ENCODE measurements at places on chromosomes 16 and 17.

DNA sequence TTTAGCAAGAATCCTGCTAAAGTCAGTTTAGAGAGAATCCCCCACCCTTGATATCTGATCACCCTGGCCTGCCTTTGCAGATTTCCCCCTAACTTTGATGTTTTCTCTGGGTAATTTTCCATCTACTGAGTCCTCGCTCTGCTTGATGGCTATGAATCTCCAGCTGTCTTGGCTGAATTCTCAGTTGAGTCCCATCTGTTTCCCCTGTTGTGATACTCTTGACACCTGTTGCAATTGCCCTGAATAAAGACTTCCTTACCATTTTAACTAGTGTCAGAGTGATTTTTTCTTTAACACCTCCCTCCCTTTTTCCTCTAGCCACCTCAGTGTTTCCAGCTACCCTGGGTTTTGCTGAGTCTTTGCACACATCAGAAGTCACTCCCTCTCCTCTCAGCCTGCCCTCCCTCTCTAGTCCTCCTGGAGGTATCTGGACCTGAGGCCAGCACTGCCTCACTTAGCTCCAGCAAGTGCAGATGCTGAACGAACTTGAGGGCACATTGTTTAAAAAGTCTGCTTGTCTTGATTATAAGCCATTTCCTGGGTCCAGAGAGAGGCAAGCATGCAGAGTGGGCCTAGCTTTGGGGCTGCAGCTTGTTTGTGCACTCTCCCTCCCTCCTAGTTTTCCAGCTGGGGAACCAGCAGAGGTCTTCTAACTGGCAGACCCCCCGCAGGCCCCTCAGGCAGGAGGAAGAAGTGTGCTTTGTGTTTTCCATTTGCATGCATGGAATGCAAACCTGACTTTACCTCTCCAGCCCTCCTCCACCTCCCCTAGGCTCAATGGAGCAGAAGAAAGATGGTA is 33.2 kb downstream of the SPACA3 start:
- no peak for DNase-seq

DNA sequence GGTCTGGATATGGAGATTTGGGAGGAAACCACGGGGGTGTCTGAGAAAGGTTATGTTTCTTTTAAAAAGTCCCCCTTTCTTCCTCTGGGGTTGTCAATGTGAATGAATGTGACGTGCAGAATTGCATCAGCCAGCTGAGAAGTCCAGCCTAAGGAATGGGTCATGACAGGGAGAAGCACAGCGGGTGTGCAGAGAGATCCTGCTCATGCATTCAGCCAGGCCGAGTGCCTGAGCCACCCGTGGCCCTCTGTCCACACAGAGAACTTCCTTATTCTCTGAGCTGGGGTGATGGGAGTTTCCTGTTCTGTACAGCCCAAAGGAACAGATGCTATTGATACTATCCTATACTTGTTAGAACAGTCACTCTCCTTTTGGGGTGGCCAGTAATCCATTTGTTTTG is 117.9 kb downstream of the CPPED1 start:
- DNase-seq, result no peak

GRCh38 chr16:2236337-2237101 is at the start of gene DNASE1L2:
Gene DNASE1L2, plus strand, starts transcription at chr16:2236444. Its CDS starts 373 bp downstream, at chr16:2236817.
- DNase-seq, result no peak

DNA sequence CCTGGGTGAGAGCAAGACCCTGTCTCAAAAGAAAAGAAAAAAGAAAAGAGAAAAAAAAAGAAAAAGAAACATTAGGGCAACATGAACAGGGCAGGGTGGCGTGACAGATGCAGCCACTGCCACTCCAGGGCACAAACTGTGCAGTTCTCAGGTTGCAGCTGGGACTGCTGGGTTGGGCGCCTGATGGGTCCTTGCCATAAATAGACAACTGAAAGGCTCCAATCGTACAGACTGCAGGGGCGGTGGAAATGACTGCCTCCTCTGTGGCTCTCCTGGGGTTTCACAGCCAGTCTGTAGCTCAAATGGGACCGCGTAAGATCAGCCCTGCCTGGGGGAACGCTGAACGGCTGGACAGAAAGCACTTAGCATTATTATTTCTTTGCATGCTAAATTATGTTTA is 130.7 kb downstream of the CPPED1 start:
- no peak for DNase-seq

DNA sequence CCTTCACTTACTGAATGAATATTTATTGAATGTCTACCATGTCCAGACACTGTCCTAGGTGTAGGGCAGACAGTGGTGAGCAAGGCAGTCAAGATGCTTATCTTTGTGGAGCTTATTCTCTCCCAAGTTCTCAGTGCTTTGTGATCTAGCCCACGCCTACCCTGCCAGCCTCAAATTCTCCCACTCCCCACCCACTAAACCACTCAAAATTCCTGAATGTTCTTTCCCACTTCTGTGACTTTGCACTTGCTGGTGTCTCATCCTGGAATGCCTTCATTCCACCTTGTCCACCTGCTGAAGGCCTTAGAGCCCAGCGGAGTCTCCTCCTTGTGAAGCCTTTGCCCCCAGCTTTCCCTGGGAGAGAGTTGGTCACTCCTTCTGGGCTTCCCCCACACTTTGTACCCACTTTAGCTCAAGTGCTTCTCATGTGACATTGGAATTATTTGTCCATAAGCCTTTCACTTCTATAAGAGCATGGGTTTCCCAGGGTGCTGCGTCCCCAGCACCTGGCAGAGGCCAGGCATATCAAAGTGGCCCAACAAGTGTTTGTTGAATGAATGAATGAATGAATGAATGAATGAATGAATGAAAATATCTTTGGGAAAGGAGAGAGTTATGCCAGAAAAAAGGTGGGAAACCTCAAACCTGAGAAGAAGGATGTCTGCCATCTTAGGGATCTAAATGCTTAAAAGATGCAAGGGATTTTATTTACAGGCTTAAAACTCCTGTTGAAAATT is 23.0 kb downstream of the CCDC182 start:
- no peak for DNase-seq

GRCh38 chr16:88922114-88922825 is 54.7 kb downstream of the CBFA2T3 start:
- no peak for DNase-seq

DNA sequence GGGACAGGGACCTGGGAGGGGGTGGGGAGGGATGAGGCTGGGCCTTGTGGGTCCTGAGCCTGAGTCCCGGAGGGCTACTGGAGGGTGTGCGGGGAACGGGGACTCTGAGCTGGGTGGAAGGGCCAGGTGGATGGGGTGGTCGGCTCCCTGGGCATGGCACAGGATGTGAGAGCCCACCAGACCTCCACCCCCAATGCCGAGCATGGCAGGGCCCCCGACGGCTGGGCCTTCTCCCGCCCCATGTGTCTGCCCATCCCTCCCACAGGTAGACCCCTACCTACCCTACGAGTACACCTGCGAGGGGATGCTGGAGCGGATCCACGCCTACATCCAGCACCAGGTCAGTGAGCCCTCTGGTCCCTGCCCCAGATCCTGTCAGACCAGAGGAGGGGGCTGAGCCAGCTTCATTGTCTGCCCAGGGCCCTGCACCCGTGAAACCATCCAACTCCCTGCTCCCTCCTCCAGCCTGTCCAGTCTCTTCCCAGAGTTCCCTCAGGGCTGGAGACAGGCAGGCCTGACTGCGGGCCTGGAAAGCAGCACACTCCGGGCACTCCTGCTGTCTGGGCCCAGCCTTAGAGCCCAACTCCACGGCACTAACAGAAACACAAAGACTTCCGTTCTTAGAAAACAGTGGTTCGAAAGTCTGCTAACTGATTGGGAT is 78.0 kb downstream of the MGAT5B start:
- no peak for DNase-seq

- DNase-seq, result no peak
These were observed 323.1 kb downstream of the FOXL1 start for GRCh38 chr16:86901483-86901882.

DNA sequence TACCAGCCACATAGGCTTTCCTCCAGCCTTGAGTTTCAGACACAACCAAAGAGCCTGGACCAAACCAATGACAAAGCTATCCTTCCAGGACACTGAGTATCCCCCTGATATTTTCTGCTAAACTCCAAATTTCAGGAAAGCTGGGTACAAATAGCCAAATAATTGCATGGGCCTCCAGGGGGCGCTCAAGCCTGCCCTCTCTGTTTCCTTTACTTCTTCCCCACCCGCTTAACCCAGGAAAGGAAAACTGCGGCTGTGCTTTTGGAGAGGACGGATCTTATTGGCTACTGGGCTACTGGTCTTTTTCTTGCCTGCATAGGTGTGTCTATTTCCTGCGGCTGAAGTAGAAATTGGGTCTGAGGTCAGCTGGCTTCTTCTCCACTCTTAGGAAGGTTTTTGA is 30.1 kb downstream of the GNGT2 start:
- no peak for DNase-seq

- DNase-seq, result peak; percentile 48
These were observed 27.5 kb upstream of the PIK3R6 start for GRCh38 chr17:8894673-8895578.

- DNase-seq, result no peak
These were observed 8.4 kb downstream of the SLC16A5 start for GRCh38 chr17:75096082-75096625.

DNA sequence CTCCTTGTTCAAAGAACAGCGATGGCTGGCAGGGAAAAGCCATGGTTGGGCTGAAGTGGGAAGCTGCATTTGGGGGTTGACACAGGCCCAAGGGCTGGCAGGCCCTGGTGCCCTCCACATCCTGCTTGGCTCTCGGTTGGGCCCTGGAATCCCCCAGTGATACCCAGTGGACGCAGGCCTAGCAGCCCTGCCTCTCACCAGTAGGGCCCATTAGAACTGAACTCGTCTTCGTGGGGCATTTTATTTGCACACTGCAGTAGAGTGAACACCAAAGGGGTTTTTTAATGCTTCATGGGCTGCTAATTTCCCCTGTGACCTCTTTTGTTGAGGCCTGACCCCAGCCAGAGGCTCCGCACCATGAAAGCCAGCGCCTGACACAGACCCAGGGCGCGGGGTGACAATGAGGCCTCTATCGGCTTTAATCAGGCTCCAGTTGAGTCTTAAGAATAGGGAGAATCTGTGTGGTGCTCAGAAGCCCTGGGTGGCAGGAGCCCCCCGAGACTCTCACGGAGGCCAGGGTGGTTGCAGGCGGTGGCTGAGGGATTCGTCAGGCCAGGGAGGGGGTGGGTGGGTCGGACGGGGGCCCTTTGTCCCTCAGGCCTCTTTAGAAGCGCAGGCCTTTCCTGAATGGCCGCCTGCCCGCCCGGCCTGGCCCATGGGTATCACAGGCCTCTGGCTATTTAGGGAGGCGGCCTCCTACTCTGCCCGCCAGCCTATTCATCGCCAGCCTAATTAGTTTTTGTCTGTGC is 199.3 kb downstream of the NTN1 start:
- DNase-seq, result no peak

DNA sequence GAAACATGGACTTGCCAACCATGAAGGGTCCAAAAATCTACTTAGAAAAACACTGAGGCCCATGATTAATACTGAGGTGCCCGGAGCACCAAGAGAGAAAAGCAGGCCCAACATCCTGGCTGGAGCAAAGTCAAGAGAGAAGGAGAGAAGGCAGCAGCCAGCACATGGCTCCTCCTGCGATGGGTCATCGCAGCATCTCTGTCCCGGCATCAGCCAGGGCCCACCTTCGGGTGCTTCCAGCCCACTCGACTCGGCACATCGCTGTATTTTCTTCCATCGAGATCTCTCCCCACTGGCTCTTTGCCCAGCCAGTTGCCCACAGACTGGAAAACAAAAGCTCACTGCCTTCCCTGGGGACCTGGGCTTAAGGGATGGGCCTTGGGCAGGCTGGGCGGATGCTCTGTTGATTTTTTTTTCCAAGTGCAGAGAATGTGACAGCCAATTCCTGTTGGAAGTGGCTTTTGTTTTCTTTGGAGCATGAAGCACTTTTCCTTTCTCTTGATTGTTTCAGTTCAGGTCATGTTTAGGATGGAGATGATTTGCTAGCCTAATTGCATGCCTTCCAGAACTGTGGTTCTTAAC is 58.1 kb downstream of the CYB5B start:
- no peak for DNase-seq

- no peak for DNase-seq
These were observed 43.9 kb upstream of the TNRC6C start for GRCh38 chr17:77914385-77915254.

DNA sequence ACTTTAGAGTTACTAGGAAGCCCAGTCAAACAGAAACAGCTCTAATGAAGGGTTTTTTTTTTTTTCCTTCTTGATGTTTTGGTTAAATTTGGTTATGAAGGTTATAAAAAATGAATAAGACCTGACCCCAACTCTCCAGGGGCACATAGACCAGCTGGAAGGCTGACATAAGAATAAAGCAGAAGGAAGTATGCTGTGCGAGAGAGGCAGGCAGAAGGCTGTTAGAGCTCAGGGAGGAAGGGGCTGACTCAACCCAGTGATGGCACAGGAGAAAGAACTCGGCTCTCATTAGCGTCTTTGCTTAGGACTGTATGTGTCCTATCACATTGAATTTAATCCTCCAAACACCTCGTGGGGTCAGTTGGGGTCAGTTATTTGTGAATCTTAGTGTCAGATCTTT is 474.6 kb downstream of the PMP22 start:
- no peak for DNase-seq

- no peak for DNase-seq
These were observed 42.0 kb downstream of the PECAM1 start for GRCh38 chr17:64348666-64349065.

DNA sequence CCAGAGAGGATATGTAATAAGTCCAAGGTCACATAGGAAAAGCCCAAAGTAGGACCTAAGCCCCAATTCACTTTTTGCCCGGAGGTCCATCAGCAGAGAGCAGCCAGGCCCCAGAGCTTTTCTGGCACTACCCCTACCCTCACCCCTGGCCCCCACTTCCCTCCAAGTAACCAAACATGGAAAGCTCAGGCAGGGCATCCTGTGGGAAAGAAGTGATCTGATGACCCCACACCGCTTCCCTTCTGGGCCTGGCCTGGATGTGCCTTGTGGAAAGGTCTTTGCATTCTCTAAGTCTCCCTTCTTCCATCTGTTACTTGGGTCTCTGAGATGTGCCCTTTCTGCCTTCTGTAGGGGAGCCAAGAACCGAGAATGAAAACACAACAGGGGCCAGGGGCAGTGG is 136.9 kb downstream of the TMEM132E start:
- no peak for DNase-seq

GRCh38 chr16:1070864-1071408 is 1.6 kb upstream of the SSTR5 start:
- DNase-seq, result no peak

- no peak for DNase-seq
These were observed 339.8 kb upstream of the SALL1 start for GRCh38 chr16:51490866-51491265.
